ENCODE measurements at places on chromosomes 5 and 9. TPM values are rescaled to one million over a fixed set of nuclear protein-coding genes. Genes with fewer than 3 reads are reported as not detected.

FKTN gene
- polyA plus RNA-seq: 18.9 TPM

PDGFRB gene
- polyA plus RNA-seq: 141 TPM

SNCAIP gene
- polyA plus RNA-seq: 7.6 TPM

NREP gene
- polyA plus RNA-seq: 395 TPM

SLC4A9 gene
- polyA plus RNA-seq: not detected

ADAM19 gene
- polyA plus RNA-seq: 15.7 TPM

CCL21 gene
- 73.1 TPM for polyA plus RNA-seq

COL27A1 gene
- 40.6 TPM for polyA plus RNA-seq

NUDT2 gene
- polyA plus RNA-seq: 25.7 TPM

AK6 gene
- polyA plus RNA-seq: not detected

ENTPD2 gene
- 12.8 TPM for polyA plus RNA-seq

FRRS1L gene
- 6.0 TPM for polyA plus RNA-seq

OR1L8 gene
- 0.27 TPM for polyA plus RNA-seq

C5orf22 gene
- polyA plus RNA-seq: 22.5 TPM

CER1 gene
- 0.09 TPM for polyA plus RNA-seq

LCN9 gene
- not detected for polyA plus RNA-seq

DMRT3 gene
- 0.32 TPM for polyA plus RNA-seq

SPINK13 gene
- polyA plus RNA-seq: 0.48 TPM

ARID3C gene
- not detected for polyA plus RNA-seq

ZDHHC11 gene
- polyA plus RNA-seq: 22.1 TPM

PRDM9 gene
- polyA plus RNA-seq: not detected

IL17B gene
- polyA plus RNA-seq: 260 TPM

GRIA1 gene
- 1.2 TPM for polyA plus RNA-seq

KCNV2 gene
- 0.25 TPM for polyA plus RNA-seq

EIF4E1B gene
- polyA plus RNA-seq: not detected

PRSS3 gene
- polyA plus RNA-seq: not detected

KCTD16 gene
- polyA plus RNA-seq: 0.08 TPM

MARCOL gene
- polyA plus RNA-seq: not detected

SOHLH1 gene
- polyA plus RNA-seq: not detected

SPATA31C1 gene
- not detected for polyA plus RNA-seq

SELENOP gene
- 121 TPM for polyA plus RNA-seq

FAM193B gene
- polyA plus RNA-seq: 121 TPM

EEIG1 gene
- polyA plus RNA-seq: 14.8 TPM

IL3 gene
- polyA plus RNA-seq: not detected

TMEM171 gene
- not detected for polyA plus RNA-seq

QRFP gene
- polyA plus RNA-seq: not detected

SAXO1 gene
- polyA plus RNA-seq: 0.18 TPM

SLC46A2 gene
- 0.18 TPM for polyA plus RNA-seq

IFNK gene
- not detected for polyA plus RNA-seq

SYNPO gene
- 36.7 TPM for polyA plus RNA-seq

F12 gene
- 0.23 TPM for polyA plus RNA-seq

CCNO gene
- polyA plus RNA-seq: not detected

Data from muscle of arm (tissue), 14 donors.